Activated effector memory CD4-positive, alpha-beta T cell treated with Interleukin-2 at 50 U/mL for 16 hours (primary cell): ENCODE measurements at places on chromosomes 4 and X.

DNA sequence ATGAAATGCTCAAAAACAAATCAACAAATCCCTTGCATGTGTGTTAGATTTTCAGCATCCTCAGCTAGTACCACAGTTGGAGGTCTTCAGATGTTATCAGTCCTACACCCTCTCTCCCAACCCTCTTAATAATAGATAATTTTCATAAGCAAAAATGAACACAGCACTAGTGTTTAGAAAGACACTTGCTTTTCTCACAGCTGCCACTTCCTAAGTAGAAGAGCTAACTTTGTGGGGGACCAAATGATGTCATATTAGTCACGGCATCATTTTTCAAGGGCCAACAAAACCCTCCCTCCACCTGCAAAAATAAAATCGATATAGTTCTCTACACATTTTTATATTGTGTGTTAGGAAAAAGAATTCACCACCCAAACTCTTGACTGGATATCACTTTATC, 163.5 kb upstream of the GYPA start:
- no peak for DNase-seq

- no peak for DNase-seq
Observed at GRCh38 chr4:188822698-188823097, 683.5 kb downstream of the TRIML1 start.

DNA sequence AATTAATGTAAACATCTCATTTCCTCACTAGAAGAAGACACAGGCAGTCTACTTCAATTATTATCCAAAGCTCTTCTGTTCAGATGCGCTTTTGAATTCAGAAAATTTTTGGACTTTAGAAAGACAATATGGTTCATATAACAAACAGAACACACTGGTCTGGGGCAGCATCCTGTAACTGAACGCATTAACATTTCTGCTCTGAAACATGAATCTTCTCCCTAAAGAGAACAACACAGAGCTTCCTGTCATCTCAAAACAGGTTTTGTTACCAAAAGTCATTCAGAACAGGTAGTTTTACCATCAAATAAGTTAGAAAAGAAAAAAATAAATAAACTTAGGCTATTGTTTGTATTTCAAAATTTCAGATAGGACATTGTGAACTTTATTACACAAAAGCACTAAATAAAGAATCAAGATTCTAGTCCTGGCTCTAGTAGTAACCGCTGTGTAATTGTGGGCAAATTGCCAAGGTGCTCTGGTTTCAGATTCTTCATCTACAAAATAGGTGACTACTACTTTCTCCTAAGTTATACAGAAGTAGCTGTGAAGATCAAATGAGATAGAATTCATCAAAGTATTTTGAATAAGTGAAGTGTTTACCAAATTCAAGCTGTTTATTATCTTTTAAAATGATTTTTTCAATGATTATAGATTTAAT, 252.3 kb upstream of the RASGEF1B start:
- no peak for DNase-seq

DNA sequence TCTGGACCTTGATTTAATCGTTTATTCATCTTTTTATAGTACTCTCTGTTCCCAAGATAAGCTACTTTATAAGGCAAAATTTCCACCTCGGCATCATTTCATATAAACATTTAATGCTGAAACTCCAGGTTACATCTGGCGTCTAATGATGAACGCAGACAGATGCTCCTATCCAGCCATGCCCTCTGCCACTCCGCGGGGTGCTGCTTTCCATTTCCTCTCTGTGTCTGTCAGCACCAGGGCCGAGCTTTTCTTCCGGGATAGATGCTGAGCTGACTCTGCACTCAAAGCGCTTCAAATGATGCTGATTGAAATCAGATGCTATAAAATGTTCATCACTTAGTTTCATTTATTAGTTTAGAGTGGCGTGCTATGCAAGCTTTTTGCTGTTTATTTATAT, 80.5 kb upstream of the HELT start:
- DNase-seq, result no peak

- no peak for DNase-seq
Observed at GRCh38 chrX:7028246-7028645, 119.3 kb upstream of the STS start.

GRCh38 chr4:48346594-48346993, 5.3 kb downstream of the SLAIN2 start:
- DNase-seq, result no peak

DNA sequence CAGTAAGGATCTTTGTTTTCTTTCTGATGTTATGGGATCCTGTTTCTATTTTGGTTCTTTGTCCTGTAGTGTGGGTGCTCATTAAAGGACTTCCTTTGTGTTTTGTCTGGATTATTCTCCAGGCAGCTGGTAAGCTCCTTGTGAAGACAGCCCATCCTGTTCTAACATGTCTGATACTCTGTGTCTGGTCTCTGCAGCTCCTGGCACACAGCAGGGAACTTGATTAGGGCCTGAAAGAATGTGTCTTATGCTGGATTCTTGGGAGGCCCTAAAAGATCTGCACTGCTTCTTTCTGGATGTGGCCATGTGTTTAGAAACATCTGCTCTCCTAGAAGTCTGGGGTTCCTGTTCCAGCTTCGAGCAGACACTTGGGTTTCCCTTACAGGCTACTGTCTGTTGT, 38.1 kb upstream of the ATXN3L start:
- no peak for DNase-seq

DNA sequence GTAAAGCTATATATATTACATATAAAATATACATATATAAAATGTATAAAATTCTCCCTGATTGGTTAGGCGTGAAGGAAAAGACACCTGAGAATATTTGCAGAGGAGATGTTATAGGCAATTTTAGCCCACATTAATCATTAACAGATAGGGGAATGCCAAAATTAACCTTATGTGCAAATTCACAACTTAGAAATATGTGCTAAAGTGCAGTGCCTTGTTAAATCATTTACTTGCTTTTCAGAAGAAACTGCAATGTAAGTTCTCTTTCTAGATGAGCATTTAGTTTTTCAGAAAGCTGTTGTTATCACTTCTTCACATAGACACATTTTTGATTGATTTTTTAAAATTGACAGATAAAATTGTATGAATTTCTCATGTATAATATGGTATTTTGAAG, 5.6 kb downstream of the TASL start:
- DNase-seq, result no peak

DNA sequence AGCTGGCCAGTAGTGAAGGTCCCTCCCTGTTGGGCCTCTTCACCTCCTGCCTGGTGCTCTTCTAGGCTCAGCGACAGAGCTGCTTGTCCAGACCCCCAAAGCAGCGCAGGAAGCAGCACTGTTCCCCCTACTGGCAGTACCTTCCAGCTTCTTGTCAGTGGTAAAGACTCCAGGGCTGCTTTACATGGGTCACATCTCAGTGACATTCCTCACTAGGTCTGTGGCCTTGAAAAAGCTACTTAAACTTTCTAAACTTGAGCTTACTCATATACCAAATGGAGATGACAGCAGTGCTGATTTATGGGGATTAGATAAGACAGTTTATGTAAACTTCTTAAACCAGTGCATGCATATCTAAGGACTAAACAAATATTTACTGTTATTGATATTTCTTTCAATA, 117.3 kb downstream of the FAT4 start:
- no peak for DNase-seq

DNA sequence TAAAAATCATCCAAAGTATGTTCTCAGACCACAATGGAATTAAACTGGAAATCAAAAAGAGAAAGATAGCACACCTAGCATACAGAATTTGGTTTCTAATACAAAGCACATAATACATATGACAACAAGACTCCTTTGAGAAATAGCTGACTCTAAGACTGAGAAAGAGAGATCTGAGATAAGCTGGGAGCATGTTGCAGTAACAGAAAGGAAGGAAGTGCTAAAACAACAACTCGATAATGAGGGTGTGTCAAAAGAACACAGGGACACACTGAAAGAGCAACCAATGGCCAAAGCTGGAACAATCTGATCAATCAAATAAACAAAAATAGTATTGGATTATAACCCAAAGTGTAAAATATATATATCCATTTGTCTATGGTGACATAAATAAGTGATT, 586.6 kb downstream of the C4orf33 start:
- no peak for DNase-seq

DNA sequence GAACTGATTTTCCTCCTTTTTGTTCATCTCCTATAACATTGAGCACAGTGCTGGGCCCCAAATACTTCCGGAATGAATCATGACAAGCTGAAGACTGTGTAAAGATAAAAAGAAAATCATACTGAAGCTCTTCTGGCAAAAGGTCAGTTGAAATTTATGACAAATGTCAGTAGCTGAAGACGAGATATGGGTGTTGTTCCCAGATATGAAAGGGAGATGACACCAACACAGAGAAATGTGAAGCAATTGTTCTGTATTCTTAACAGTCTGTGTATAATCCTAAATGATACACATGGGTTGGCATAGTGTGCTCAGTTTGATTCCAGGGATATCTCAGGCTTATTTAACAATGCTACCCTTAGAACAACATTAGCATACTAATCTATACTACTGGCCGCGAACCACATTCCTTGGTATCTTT, 170.5 kb upstream of the PITX2 start:
- no peak for DNase-seq

- DNase-seq, result no peak
Observed at GRCh38 chr4:40369437-40370274, 34.5 kb downstream of the CHRNA9 start.

- no peak for DNase-seq
Observed at GRCh38 chr4:8283161-8283560, 13.6 kb downstream of the HTRA3 start.

- DNase-seq, result no peak
Observed at GRCh38 chr4:54659749-54660535, 2.2 kb downstream of the KIT start.

DNA sequence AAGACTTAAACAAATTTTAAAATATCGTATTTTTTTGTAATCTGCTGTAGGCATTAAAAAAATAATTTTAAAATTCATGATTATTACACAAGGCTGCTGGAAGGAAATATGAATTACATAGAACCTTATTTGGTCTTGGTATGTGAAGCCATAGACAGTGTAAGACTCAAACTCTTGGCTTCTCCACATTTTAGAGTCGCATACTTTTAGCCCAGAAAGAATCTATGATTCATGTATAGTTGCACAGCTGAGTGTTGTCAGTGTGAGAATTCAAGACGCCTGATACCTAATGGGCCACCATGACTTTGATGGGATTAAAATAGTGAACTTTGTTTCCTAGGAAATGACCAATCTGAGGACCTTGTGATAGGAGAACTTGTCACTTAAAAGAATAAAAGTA, 1.4 kb downstream of the INTU start:
- DNase-seq, result no peak

- DNase-seq, result no peak
Observed at GRCh38 chr4:10007793-10008608, 13.3 kb downstream of the SLC2A9 start.

DNA sequence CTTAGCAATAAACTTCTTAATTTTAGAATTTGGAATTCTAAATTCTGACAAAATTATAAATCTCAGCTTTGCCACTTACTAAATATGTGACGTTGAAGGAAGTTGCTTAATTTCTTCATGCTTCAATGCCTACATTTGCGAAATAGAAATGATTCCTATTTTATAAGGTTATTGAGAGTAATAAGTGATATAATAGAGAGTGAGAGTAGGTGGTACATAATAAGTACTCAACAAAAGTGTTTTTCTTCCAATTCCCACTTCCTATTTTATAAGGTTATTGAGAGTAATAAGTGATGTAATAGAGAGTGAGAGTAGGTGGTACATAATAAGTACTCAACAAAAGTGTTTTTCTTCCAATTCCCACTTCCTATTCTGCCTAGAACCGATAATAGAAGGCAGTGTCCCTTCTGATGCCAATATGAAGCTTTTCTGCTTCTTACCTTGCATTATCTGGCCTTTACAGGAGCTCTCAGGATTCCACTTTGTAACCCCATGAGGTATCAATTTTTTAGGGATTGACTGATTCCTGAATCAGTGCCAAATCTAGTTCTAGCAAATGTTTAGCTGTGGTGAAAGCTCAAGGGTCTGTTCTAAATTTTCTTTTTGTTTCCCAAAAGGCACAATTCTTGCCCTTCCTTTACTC, 31.4 kb downstream of the VSIG4 start:
- DNase-seq, result no peak

DNA sequence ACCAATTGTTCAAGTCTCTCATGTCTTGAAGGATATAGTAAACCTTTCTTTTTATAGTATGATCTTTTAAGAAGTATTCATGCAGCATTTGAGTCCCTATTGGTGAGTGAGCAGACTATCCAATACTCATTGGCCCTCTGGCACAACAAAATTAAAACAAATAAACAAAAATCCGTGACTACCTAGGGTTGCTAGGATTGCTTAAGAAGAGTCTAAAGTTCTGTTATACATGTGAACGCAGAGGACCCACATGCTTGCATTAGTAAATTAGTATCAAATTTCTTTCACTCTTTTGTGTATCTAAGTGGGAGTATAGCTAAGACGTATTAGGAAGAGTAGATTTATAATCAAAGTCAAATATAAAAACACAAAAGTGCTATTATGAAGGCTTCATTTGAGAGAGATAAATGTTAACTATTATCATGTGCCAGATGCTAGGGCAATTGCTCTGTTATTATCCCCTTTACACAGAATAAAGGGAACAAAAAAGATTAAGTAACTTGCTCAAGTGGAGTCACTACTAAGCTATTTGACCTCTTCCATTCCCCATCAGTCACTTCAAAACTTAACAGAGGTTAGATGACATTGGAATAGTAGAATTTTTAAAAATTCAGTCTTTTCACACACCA, 29.2 kb upstream of the LARP1B start:
- no peak for DNase-seq

- DNase-seq, result no peak
Observed at GRCh38 chrX:10794203-10794630, 173.8 kb upstream of the MID1 start.

GRCh38 chrX:78133238-78133960, 6.1 kb downstream of the TAF9B start:
- no peak for DNase-seq

DNA sequence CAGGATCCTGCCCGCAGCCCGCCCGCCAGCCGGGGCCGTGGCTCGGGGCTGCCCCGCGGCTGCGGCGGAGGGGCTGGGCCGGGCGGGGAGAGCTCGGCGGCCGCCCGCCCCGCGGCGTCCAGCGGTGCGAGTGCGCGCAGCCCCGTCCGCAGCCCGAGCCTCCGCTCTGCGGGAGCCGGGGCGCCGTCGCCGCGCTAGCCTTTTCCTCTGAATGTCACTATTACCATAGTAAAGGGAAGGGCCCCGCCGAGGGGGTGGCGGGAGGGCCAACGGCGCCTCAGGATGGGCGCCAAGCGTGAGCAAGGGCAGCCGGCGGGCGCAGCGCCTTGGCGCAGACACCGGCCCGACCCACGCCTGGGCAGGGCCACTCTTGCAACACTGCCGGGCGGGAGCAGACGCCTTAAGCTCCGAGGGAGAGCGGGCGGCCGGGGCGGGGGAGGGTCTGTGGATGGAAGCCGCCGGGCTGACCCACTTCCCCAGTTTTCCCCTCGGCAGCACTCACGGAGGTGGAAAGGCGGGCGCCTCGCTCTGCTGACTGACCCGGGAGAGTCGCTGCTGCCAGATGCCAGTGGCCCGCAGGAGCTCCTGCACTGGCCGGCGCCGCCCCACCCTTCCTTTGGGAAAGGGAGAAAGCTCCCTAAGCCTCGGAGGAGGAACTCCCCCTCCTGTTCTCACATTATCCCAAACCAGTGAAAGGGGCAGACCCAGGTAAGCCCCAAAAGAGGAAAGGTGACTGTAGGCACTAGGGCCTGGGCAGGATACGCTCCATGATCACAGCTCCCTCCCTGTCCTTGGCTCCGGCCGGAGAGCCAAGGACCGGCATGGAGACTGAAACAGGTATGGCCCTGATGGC, 329.4 kb downstream of the HNRNPD start:
- no peak for DNase-seq
